ENCODE measurements at places on chromosomes 2 and 18. TPM values are rescaled to one million over a fixed set of nuclear protein-coding genes. Genes with fewer than 3 reads are reported as not detected.

SERPINB10 gene
- not detected for total RNA-seq

SH2D6 gene
- 0.16 TPM for total RNA-seq

IRS1 gene
- total RNA-seq: 0.06 TPM

SOWAHC gene
- 7.7 TPM for total RNA-seq

MEP1B gene
- 0.25 TPM for total RNA-seq

SULT1C4 gene
- 82.8 TPM for total RNA-seq

REG3A gene
- not detected for total RNA-seq

FLACC1 gene
- total RNA-seq: 0.49 TPM

MGAT4A gene
- 25.7 TPM for total RNA-seq

SCN9A gene
- 1.3 TPM for total RNA-seq

EGR4 gene
- not detected for total RNA-seq

ORC2 gene
- 25.5 TPM for total RNA-seq

C2orf66 gene
- 0.06 TPM for total RNA-seq

IL1F10 gene
- total RNA-seq: not detected

CXCR1 gene
- total RNA-seq: not detected

NEMP2 gene
- total RNA-seq: 1.6 TPM

COL6A3 gene
- total RNA-seq: 29.8 TPM

RAB6D gene
- total RNA-seq: not detected

SLC5A7 gene
- not detected for total RNA-seq

ANKRD62 gene
- not detected for total RNA-seq

PIGN gene
- total RNA-seq: 26.2 TPM

SLC5A6 gene
- 10.7 TPM for total RNA-seq

DHRS9 gene
- total RNA-seq: 0.13 TPM

LOXL3 gene
- 1.8 TPM for total RNA-seq
